ENCODE measurements at places on chromosomes 16 and 17.

DNA sequence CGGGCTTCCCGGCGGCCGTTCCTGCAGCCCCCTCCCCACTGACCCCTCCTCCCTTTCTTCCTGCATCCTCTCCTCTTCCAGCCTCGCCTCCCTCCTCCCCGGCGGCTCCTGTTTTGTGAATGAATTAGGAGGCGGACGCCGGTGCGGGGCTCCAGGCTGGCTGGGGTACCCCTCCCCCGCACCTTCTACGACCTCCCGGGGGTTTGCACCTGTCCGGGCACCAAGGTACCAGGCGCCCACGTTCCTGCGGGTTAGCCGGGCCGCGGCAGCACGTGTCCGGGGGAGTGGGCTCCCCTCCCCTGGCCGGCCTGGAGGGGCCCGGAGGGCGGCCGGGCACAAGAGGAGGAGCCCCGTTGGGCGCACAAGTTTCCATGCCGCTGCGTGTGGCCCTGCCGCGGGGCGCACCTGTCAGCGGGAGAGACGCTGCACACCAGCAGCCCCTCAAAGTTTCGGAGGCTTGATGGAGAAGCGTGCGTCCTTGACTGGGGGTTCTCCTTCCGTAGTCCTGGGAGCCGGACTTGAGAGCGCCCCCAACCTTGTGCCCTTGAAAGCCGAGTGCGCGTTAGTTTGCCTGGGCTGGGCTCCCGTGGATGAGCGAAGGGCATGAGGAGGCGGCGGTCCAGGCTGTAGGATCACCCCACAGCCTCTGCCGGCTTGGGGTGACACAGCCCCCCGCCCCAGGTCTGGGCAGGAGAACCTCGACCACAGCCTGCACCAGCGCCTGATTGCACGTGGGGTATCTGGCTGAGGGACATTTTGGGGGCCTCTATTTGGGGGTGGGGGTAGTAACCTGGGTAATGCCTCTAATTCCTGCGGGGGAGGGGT is 1.2 kb downstream of the HAS3 start:
- DNase-seq = no peak

DNA sequence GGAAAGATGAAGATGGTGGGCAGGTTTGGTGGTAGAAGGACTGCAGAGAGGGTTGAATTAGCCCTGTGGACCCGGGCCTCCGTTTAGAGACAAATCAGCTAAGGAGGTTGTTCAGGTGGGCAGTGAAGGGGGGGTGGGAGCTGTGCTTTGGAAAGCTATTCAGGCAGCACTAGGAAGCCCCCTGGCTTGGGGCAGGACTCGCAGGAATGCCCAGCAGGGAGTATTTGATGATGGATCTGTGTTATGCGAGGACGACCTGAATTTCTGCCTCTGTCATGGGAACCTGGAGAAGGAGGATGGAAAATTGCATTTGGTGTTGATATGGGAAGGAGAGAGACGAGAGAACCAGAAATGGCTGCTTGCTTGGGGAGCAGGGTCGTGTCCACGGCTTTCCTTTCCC is 3.5 kb downstream of the SPDYE4 start:
- DNase-seq = no peak

DNA sequence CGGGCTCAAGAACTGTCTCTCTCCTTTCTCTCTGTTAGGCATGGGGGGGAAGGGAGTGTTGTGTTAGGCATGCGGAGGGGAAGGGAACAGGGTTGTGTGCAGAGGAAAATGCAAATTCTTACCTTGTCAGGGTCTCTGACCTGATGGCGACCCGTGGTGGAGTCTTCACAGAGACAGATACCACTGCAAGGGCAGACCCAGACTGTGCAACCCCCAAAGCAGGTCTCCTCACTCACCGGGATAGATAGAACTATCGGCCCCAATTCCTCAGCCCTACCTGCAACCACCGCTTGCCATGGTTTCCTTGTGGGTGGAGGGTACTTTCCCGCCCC is 9.6 kb upstream of the MPP2 start:
- no peak for DNase-seq

DNA sequence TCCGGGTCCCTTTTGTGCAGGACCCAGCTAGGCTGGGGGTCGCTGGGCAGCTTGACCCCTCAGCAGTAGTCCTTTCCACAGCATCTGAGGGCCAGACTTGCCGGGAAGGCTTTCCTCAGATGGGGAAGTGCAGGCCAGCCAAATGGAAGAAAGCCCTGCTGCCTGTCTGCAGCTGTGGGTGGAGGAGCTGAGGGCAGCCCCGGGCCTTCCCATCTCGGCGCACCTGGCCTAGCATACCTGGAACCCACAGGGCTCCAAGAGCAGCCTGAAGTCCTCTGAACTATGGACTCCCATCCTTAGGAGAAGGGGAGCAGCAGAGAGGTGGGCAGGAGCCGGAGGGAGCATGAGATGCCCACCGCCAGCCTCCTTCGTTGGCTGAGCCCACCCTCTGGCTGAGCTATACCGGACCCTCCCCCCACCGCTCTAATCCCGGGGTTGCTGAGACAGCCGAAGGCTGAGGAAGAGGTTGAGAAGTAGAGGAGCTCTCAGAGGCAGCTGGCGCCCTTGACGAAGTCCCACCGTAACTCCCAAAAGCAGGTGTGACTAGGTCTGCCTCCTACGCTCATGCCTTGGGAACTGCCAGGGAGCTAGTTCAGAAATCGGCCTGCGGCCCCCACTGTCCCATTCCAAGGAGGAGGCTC is 13.2 kb downstream of the UBALD2 start:
- DNase-seq = no peak

DNA sequence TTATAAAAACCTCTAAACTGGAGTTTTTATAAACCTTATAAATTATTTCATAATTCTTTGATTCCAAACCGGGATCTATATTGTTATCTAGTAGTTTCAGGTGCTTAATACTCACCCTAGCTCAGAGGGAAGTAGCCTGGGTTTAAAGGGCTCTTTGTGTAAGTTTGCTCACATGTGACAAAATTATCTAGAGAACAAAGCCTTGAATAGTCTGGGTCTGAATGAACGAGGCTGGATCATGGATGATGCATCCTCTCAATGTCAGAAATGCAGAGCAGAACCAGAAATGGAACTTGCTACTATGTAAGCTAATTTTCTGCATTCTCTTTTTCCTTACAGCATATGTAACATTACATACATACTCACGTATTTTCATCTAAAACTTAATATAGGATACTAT is 103.9 kb upstream of the NETO2 start:
- DNase-seq = no peak

GRCh38 chr17:28717578-28718332 is at the start of gene RAB34:
RAB34 (minus strand) TSS chr17:28717868; CDS start chr17:28717266, 602 bp downstream.
- DNase-seq = no peak

GRCh38 chr17:38747463-38748148 is 530 bp downstream of the PCGF2 start:
- no peak for DNase-seq

DNA sequence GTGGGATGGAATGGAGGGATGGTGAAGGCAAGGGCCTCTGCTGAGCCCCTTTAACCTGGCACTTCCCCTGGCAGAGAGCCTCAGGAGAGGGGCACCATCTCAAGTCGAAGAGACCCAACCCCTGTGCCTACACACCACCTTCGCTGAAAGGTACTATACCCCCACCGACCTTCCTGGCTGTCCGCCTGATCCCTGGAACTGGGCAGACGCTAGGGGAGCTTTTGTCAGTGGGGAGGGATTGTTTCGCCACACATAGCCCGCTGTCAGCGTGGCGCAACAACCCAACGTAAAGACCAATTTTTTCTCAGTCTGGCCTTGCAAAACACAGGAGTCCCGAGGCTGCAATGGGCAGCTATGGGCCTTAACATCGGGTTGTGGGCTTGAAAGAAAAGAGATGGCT is 3.1 kb downstream of the PPP1R1B start:
- no peak for DNase-seq

DNA sequence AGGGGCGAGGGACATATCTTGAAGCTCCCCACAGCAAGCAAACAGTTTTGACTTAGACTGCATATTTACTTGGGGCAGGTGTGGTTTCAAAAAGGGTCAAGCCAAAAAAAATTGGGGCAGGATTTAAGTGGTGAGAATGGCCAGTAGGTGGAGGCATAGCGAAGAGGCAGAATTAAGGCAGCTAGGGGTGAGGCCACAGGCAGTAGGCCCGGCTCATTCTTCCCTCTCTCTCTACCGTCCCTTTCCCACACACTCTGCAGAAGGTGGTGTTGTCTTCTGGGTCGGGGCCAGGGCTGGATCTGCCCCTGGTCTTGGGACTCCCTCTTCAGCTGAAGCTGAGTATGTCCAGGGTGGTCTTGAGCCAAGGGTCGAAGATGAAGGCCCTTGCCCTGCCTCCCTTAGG is 2.6 kb downstream of the SHBG start:
- peak; percentile 17 for DNase-seq
